Stimulated activated CD8-positive, alpha-beta memory T cell treated with anti-CD3 and anti-CD28 coated beads, Interleukin-15, amount 100 ng/mL, for 48 hours (primary cell): ENCODE measurements at places on chromosomes 5 and 9.

GRCh38 chr5:131854134-131854533 lies 57.3 kb upstream of the FNIP1 start:
- DNase-seq = no peak

GRCh38 chr5:14491015-14491915 lies 90.3 kb upstream of the OTULINL start:
- DNase-seq = no peak

GRCh38 chr9:89933578-89933977 lies 328.8 kb downstream of the GADD45G start:
- DNase-seq = no peak

GRCh38 chr5:67215519-67216471 lies 19.2 kb upstream of the CD180 start:
- peak; percentile 61 for DNase-seq

GRCh38 chr9:34254966-34255825 lies 73.9 kb downstream of the KIF24 start:
- no peak for DNase-seq

- no peak for DNase-seq
Observed at GRCh38 chr9:20352591-20352990, 269.7 kb downstream of the MLLT3 start.

DNA sequence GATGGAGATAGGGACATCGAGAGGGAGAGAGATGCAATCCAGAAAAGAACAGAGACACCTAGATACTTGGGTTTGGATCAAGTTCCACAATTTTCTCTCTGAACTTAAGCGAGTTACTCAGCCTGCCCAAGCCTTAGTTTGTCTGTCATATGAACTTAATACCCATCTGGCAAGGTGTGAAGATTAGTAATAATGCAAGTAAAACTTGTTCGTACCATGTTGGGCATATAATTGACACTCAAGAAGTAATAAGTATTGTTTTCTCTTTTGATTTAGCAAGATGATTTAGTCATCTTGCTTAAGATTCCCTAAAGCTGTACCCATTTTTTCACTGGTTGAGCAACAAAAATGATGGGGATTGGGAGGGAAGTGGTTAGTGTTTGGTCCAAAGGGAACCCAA lies 7.5 kb downstream of the RABGAP1 start:
- DNase-seq = no peak

DNA sequence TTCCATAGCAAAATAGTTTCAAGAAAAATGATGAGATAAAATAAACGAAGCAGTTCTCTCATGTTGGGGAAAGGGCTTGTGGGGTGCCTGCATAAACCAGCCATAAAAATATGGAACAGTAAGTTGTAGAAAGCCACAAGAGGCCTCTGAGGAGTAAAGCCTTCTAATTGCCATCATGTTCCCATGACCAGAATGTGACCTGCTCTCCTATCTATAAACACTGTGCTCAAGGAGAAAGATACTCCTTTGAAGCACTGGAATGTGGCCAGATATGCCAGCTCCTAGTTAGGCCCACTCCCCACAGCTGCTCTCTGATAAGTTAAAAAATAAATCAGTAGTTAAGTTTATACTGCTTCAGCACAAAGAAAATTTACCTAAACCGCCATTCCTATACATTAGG lies 65.8 kb downstream of the SETX start:
- no peak for DNase-seq

DNA sequence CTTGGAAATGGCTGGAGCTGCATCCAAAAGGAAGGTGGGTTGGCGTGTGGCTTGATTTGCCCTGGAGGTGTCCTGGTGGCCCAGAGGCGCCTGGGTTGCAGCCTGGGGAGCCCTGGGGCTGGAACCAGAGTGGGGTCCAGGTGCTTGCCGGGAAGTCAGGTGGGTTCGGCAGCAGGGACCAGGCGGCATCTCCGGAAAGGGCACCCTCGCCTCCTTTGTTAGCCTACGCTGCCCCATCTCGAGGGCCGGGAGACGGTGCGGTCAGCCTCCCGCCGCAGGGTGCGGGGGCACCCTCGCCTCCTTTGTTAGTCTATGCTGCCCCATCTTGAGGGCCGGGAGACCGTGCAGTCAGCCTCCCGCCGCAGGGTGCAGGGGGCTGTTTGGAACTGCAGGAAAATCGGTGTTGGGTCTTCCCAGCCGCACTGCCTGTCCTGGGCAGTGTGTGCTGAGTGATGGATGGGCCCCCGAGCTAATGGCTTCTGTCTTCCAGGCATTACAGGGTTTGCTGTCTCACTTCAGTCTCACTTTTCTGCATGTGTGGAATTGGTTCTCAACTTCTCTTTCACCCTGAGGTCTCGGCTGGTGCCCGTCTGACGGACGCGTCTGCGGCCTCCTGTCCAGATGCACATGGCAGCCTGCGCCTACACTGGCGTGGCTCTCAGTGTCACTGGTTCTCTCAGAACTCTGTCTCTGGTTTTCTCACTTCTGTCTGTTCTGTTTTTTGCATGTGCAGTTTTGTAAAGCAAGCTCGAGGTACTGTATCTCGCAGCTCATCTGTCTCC lies 139.0 kb downstream of the CACNA1B start:
- no peak for DNase-seq

GRCh38 chr5:96880444-96881164 lies 4.3 kb downstream of the ERAP2 start:
- DNase-seq = no peak

DNA sequence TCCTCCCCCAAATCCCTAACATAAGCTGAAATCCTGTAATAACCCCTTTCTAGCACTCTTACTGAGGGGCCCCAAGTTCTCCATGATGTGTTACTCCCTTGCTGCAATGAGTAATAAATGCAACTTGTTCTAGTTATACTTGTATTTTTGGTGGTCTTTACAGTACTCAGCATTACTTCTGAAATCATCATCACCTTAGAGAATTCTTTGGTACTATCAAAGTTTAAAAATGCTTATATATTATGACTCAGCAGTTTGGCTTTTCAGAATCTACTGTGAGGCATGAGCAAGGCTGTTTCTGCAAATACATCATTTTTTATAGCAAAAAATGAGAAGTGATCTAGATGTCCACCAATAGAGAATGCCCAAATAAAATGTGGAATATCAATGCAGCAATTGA lies 20.7 kb upstream of the ROPN1L start:
- no peak for DNase-seq
